ENCODE measurements at places on chromosomes 1 and 21.

DNA sequence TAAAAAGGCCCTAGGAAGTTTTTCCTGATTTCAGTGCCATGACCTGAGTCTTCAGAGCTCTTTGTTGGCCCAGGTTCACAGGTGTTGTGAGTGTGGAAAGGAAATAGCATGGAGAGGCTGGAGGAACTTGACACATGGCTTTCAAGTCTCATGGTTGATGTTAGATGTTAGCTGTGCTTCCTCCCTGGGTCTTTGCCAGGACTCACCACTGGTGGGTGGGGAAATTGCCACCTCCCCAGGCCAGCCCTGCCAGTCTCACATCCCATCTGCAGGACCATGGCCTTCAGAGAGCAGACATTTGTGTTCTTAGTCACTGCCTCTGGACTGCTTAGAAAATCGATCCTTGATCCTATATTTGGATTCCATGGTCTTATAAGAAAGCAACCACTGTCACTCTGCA lies 383.2 kb downstream of the DISC1 start:
- DNase-seq: no peak

DNA sequence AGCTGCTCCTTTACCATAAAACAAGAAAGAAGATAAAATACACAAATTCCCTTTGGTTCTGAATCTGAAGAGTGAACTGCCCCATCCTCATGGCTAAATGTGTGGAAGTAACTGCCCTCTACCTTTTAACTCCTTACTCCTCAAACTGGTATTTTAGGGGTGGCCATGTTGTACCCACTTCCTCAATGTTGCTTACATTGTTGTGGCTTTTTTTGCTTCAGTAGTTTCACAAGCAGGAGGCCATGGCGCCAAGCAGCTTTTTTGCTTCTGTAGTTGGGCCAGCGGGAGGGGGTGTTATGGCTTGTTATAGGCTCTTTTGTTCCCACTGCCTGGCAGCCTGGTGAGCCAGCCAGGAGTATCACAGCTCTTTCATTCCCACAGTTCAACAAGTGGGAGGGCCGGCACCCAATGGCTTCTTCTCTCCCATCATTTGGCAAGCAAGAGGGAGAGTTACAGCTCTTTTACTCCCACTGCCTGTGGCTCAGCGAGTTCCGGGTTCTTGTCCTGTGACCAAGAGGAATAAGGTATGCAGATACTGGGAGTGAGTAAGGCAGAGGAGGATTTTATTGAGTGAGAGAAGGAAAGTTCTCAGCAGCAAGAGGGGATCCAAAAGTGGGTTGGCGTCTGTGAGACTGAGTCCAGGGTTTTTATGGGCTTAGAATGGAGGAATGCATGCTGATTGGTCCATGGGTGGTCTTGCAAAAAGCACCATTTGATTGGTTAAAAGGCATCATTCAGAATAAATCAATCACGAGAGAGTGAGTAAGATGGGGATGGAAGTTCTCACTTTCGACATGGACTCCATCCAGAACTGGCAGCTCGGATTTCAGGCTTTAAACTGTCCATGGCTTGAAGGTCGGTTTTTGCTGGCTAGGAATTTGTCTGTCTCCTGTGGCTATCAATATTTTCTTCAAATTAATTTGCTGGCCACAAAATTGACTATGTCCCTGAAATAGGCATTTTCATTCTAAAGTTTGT lies 429.6 kb downstream of the HLX start:
- DNase-seq: no peak

DNA sequence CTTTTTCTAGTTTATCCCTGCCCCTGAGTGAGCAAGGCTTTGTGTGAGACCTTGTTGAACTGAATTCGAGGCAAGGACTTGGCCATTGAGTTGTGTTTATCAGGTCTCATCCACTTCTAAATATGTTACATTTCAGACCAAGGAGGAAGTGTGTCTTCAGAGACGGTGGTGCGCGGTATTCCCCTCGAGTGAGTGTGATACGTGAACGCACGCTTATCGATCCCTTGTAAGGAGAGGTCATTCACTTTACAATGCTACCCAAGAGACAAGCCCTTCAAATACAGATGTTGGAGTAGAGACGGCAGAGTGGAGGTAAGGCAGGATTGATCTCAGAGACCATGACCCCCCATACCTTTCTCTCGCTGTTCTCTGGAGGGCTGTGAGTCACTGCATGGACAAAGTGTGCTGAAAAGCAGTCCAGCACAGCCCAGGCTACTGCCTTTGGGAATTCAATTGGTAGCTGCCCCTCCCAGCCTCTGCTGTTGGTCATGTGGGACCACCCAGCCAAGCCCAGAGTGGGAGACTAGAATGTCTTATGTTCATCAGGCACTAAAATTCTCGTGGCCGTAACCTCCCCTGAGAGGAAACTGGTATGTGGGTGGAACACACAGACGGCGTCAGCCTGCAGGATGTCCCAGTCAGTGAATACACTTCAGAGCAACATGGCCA lies 16.3 kb upstream of the MTARC1 start:
- no peak for DNase-seq

DNA sequence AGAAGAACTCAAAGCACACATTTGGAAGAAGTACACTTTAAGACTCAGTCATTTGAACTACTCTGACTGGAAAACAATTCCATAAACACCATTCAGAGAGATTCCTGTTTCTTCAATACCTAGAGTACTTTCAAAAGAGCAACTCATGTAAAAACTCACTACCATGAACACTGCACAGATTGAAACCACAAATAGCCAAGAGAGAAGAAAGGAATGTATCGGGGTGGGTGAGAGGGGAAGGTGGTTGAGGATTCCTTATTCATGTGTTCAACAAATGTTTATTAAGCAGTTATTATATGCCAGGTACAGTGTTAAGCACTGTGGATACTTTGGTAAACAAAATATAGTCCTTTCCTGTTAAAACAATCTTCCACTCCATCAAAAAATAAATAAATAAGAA lies 64.7 kb downstream of the NRIP1 start:
- no peak for DNase-seq

DNA sequence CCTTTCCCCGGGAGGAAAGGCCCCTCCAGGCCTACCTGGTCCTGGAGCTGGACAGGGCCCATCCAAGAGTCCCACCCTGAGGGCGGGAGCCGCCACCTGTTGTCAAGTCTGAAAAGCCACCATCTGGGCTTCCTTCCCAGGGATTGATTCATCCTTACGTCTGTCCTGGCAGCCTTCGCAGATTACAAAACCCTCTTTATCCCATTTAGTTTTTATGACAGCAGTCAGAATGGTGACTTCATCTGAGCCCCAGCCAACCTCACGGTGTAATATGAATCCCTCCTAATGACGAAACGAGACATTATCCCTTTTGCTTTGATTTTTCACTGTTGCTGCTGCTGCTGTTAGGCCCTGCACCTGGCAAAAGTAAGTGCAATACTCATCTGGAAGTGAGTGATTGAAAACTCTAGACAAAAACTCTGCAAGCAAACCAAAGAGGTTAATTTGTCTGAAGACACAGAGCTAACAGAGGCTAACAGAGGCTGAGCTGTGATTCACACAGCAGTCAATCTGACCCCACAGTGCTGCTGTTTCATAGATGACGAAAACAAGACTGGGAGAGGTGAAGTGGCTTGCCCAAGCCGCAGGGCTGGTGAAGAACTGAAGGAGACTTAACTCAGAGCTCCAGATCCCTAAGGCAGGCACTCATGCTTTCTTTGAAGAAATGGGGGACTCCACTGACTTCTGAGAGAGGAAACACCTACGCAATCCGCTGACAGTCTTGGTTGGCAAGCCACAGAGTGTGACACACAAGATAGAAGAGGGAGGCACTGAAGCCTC lies 30.0 kb upstream of the S100A7 start:
- DNase-seq: peak; percentile 38

DNA sequence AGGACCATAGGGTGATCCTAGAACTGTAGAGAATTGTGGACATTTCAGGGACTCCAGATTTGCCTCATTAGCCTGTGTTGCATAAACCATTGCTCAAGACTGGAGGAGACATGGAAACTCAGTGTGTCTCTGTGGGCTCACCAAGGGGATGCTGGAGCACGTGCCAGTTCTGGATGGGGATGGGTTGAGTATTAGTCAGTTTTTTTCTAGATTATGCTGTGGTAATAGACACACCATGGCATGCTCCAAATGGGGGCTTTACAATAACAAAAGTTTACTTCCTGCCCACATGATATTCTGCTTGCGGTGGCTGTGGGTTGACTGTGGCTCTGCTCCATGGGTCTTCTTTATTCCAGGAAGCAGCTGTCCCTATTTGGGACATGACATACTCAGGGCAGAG lies 125.4 kb downstream of the FOXD2 start:
- DNase-seq: no peak

DNA sequence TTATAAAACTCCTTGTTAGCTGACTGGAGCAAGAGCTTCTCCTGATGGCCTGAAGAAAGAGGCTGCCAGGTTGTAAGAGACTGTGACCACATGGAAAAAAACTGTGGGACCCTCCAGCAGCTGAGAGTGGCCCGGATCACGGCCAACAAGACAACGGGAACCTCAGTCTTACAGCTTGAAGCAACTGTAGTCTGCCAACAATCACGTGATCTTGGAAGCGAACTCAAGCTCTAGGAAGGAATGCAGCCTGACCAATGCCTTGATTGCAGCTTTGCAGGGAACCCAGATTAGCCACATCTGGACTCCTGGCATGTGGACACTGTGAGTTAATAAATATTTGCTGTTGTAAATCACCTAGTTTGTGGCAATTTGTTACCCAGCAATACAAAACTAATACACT lies 442.6 kb upstream of the PRMT6 start:
- no peak for DNase-seq

DNA sequence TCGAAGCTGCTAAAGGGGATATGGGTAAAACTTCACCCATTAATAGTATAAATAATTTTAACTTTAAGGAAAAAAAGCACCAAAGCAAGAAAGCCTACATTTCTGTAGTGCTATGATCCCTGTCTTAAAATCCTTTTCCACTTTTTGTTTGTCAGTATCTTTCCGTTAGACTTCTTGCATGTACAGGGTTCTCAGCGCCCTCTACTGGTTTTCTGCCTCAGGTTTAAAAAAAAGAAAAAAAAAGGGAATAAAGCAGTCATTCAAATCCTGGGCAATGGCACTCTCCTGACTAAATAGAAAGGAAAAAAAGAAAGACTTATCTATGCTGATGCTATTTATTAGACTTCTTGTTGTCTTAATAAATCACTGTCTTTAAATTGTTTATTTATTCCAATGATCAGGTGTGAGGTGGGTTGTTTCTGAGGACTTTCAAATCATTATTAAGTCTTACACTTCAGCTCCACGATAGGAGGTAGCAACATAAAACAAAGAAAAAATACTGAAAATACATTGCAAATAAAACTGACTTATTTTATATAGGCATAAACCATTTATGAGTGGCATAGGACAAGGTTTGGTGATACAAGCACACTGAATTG lies 475.4 kb upstream of the NR5A2 start:
- DNase-seq: peak; percentile 7

- no peak for DNase-seq
Observed at GRCh38 chr21:9739240-9739639, 782.1 kb upstream of the TPTE start.

DNA sequence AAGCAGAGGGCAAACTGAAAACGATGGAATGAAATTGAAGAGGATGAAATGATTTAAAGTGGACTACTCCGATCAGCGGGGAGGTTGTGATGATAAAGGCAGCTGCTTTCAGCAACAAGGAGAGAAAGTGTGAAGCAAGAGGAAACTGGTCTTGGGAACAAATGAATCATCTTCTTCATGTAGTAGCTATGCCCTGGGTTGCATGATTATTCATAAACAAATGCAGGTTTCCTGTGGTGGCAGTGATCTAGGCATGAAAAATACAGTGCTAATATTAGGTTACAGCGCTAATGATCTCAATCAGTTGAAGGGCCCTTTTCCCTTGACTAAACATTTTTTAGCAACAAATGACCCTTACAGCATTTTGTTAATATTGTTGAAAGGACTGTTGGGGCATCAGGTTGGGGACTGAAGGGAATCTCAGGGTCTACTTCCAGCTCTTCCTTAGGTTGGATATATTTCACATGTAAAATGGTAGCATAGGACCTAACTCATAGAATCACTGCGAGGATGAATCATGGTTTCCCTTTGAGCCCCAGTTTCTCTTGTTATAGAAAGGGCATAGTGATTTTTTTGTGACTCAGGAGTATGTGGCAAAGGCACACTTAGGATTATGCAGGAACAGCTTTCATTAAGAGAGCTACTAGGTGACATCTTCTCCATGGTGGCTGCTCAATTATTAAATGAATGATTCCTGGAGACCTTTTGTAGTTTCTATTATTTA lies 1.9 kb upstream of the ZFYVE9 start:
- DNase-seq: peak; percentile 63

- DNase-seq: no peak
Observed at GRCh38 chr1:61190618-61191432, 108.5 kb downstream of the NFIA start.

DNA sequence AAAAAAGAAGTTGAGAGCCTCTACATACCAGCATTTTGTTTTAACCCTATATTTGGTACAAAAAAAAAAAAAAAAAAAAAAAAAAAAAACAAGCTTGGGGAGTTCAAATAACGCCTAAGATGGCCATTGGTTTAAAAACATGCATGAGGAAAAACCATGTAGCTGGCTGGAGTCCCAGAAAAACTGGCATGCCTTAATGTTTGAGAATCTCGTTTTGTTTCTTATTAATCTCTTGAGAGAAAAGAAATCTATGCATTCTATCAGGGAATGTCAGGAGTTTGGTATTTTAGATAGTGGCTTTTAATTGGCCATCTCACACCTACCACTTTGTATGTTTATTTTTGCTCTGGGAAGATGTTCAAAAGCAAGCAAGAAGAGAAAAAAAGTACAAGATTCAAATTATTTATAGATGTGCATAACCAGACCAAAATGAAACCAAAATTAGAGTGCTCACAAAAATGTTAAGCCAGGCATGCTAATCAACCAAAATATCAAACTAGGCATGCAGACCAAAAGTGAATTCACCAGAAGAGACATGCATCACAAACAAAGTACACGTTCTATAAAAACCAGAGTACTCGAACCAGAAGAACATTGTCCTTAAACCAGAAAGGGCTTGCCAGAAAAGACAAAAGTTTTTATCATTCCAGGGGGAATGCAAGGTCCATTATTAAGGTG lies 156.6 kb downstream of the AK5 start:
- DNase-seq: no peak

DNA sequence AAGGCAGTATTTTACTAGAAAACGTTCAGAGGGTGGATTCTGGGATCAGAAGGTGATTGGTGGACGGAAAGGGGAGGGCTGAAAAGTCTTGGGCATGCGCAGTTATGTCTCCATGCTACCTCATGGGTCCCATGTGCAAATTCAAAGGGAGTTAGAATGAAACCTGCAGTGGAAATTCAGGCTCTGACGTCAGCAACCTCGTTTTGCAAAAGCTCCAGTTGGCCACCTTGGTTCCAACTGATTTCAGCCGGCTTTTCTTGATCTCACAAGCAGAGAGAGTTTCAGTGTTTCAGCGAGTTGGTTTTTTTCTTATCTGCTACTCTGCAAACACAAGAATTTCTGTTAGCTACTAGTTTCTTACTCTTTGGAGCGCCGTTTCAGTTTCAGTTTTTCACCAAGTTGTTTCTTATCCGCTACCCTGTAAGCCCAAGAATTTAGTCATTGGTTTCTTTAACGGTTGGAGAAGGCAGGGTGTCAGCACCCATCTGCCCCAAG lies 69.8 kb upstream of the PGBD5 start:
- no peak for DNase-seq
